ENCODE measurements at places on chromosomes 2 and 18. TPM values are rescaled to one million over a fixed set of nuclear protein-coding genes. Genes with fewer than 3 reads are reported as not detected.

RBM44 gene
- total RNA-seq = 1.5 TPM

REG3G gene
- total RNA-seq = not detected

SLC16A14 gene
- total RNA-seq = 0.57 TPM

DTNA gene
- not detected for total RNA-seq

SERPINB13 gene
- not detected for total RNA-seq

DNA sequence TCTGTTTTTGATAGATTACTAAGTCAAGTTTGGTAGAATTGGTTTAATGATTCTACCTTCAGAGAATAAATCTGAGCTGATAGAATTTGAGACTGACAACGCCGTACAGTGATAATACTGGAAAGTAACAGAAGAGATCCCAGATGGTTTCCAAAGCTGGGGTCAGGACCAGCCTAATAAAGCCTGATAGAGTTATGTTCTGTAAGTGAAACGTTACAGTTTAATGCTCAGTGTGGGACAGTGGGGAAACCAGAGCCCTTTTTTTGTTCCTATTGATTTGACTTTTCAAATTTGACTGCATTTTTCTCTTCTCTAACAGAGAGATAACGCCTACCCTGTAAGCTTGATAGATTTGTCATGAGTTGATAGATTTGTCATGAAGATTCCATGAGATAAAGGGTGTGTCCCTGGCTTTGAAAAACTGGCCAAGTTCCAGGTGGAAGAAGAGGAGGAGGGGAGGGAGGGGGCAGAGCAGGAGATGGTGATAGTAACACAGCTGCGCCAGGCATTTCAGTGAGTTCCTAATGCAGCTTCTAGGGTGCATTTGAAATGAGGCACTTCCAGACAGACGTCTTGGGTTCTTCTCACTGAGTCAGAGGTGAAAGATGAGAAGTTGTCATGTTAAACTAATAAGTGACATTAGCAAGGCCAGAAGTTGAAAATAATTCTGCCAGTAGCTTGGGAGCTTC is 65.1 kb downstream of the CERS6 start:
- no peaks in the 10 kb centered on the region for H3K27me3 ChIP-seq
- H3K36me3 ChIP-seq = no peaks in the 10 kb centered on the region
- H3K4me1 ChIP-seq = no peaks in the 10 kb centered on the region
- H3K27ac ChIP-seq = no peak overlapping the region
- no peak overlapping the region for H3K4me3 ChIP-seq

- H3K27me3 ChIP-seq = no peaks in the 10 kb centered on the region
- no peak overlapping the region for H3K27ac ChIP-seq
- peaks cover 22% of the 10 kb centered on the region for H3K4me1 ChIP-seq
- no peaks in the 10 kb centered on the region for H3K36me3 ChIP-seq
These were observed 15.8 kb upstream of the SOCS6 start for GRCh38 chr18:70273021-70273420.

GRCh38 chr18:25759111-25759510 is 331.3 kb downstream of the SS18 start:
- H3K36me3 ChIP-seq = no peaks in the 10 kb centered on the region
- no peaks in the 10 kb centered on the region for H3K27me3 ChIP-seq
- DNase-seq = no peak

DNA sequence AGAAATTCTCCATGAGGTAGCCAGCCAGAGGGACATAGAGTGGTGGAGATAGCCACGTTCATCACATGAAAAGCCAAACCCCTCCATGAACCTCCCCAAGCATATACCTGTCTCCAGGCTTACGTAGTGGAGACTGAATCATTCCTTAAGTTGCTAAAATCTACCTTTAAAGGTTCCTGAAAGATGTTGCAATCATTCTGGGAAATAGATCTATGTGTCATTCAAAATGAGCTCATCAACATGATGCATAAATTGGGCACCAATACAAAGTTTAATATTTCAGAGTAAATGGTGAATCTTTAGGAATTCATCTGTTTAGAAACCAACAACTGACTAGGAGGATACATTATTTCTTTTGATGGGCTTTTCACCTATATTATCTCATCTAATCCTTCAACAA is 362.6 kb upstream of the ID2 start:
- peaks cover 39% of the 10 kb centered on the region for H3K27me3 ChIP-seq
- H3K36me3 ChIP-seq = no peaks in the 10 kb centered on the region
- no peaks in the 10 kb centered on the region for H3K4me1 ChIP-seq
- H3K4me3 ChIP-seq = no peak overlapping the region
- no peak overlapping the region for H3K27ac ChIP-seq

DNA sequence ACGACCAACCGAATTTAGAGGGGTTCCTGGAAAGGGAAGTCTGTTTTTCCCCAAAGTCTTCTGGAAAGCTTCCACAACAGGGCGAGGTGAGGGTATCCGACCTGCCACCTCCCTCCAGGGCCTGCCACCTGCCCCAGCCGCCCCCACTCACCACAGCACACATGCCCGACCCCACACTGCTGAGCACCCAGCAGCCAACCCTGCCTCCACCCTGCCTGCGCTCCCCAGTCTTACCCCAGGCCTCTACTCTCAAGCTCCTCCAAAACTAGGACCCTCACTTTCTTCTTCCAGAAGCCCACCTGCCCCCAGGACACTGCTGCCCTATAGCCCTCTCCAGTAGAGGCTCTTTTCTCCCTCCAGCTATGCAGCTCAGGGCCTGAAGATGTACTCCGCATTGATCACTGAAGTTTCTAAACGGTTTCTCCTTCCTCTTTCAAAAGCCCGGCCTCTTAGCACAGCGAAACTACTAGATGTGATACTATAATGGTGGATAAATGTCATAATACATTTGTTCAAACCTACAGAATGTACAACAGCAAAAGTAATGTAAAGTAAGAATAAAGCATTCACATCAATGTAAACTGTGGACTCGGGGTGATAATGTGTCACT is 128.8 kb upstream of the SLC1A4 start:
- H3K4me3 ChIP-seq = peak overlapping the region; percentile 49
- H3K27me3 ChIP-seq = no peaks in the 10 kb centered on the region
- no peaks in the 10 kb centered on the region for H3K36me3 ChIP-seq
- DNase-seq = no peak
- peaks cover 65% of the 10 kb centered on the region for H3K4me1 ChIP-seq

- DNase-seq = no peak
- H3K36me3 ChIP-seq = no peaks in the 10 kb centered on the region
- H3K27me3 ChIP-seq = no peaks in the 10 kb centered on the region
- H3K27ac ChIP-seq = no peak overlapping the region
These were observed 34.1 kb upstream of the STAT1 start for GRCh38 chr2:191048073-191048472.

DNA sequence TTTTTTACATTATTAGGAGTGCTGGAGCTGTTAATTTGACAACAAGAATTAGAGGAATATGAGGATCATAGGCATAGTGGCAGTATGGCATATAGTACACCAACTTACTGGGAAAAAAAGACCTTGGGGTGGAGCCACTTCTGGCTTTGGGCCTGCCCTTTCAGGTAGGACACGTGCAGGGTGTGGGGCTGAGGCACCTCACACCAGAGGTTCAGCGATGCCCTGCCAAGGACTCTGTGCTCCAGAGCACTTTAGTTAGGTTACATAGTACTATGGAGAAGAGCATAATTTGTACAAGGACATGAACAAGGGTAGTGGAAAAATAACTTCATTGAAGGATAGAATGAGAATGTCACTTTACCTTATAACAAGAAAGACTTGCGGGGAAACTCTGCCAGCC is 77.1 kb upstream of the CD302 start:
- H3K27me3 ChIP-seq = no peaks in the 10 kb centered on the region
- H3K27ac ChIP-seq = no peak overlapping the region
- no peak for DNase-seq

GRCh38 chr18:2847317-2848246 is 776 bp downstream of the EMILIN2 start:
- no peak overlapping the region for H3K4me3 ChIP-seq
- H3K27ac ChIP-seq = no peak overlapping the region
- no peaks in the 10 kb centered on the region for H3K36me3 ChIP-seq
- no peak for DNase-seq
- 0 out of 2 replicates have a peak, but pooled peaks cover 8% of the 10 kb centered on the region for H3K4me1 ChIP-seq

DNA sequence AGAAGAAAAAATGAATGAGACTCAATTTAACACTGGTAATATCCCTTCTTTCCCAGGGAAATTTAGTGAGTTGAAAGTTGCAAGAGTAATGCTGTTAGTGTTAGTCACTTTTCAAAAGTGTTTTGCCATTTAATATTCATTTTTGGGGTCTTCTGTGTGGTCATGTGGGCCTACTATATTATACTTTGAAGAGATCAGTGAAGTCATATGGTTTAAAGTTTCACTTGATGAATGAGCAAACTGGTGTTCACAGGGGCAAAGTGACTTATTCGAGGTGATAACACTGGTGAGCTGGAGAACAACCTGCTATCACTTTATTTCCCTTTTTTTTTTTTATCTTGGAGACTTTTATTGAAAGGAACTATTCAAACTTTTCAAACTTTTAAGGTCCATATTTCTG is 196.0 kb downstream of the PLCL1 start:
- no peak for DNase-seq
- H3K4me1 ChIP-seq = no peaks in the 10 kb centered on the region
- H3K27ac ChIP-seq = no peak overlapping the region

DNA sequence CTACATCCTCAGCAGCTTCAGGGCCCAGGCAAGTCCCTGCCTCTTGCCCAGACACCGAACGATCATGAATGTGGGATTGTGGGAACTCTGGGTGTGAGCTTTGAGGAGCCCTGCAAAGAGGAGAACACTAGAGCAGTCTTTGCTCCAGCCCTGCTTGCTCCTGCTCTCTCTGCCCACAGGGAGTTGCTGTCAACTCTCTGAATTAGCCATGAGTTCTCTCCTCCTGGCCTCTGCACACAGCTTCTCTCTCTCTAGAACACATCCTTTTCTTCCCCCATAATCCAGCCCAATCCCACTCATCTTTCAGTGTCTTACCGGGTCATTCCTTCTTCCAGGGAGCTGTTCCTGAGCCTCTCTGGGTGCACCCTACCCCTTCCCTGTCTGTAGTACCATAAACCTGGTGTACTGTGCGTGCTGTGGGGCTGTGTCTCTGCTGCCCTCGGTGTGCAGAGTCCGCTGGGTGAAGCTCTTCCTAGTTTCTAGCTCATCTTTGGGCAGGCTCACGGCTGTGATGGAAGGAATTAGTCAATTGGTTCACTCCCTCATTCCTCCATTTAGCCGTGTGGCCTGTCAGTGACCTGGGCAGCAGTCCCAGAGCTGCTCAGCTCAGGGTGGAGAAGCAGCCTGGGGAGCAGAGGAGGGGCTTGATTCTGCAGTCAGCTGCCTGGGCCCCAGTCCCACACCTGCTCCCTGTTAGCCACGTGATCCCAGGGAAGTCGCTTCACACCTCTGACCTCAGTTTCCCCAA is 132.9 kb upstream of the HDAC4 start:
- peaks cover 98% of the 10 kb centered on the region for H3K27me3 ChIP-seq
- DNase-seq = no peak
- H3K4me3 ChIP-seq = no peak overlapping the region

DNA sequence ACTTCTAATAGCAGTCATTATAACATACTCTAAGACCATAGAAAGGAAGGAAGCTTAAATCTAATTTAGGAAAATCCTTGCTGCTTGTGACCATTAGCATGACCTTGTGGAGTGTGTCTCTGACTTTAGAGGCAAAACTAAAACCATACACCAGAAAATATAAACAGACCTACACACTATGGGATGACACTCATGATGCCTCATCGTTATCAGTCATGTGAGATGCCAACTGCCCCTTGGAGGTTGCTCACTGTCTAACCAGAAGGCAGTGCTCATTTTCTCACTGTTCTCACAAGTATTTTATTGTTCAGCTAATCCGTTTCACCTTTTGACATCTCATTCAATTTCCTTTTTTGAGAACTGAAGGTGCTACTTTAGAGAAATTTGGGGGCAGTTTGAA is 376.9 kb downstream of the RND3 start:
- no peaks in the 10 kb centered on the region for H3K36me3 ChIP-seq
- H3K27me3 ChIP-seq = no peaks in the 10 kb centered on the region
- DNase-seq = no peak
- H3K4me1 ChIP-seq = no peaks in the 10 kb centered on the region
- no peak overlapping the region for H3K4me3 ChIP-seq

DNA sequence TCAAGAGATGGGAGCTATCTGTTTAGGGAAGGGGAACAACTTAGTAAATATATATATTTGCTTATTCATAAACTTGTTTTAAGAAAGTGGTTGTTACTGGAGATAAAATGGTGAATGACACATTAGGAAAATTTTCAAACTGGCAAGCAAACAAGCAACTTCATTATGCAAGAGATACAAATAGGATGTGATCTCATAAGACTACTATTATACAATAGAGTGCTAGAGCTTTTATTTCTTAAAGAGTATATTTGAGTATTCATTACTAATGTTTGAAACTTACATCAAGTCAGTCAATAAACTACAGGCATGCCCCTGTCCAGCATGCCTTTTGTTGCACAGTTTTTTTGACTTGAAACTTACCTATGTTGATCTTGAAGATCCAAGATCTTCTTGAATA is 355.2 kb upstream of the KCNJ3 start:
- H3K4me3 ChIP-seq = no peak overlapping the region
- DNase-seq = no peak
- H3K27me3 ChIP-seq = no peaks in the 10 kb centered on the region
- H3K27ac ChIP-seq = no peak overlapping the region
- H3K4me1 ChIP-seq = no peaks in the 10 kb centered on the region
